ENCODE measurements at places on chromosomes 3 and 15. TPM values are rescaled to one million over a fixed set of nuclear protein-coding genes. Genes with fewer than 3 reads are reported as not detected.

- no peaks in the 10 kb centered on the region for H3K36me3 ChIP-seq
- H3K4me1 ChIP-seq: peaks cover 33% of the 10 kb centered on the region
- no peak for DNase-seq
- H3K27ac ChIP-seq: no peak within 1 kb of the TSS
- H3K27me3 ChIP-seq: peaks cover 4% of the 10 kb centered on the region
Observed at GRCh38 chr3:49799761-49800160, at the start of gene CDHR4. CDHR4 (minus strand) TSS chr3:49799873; CDS start chr3:49799812, 61 bp downstream.

DNA sequence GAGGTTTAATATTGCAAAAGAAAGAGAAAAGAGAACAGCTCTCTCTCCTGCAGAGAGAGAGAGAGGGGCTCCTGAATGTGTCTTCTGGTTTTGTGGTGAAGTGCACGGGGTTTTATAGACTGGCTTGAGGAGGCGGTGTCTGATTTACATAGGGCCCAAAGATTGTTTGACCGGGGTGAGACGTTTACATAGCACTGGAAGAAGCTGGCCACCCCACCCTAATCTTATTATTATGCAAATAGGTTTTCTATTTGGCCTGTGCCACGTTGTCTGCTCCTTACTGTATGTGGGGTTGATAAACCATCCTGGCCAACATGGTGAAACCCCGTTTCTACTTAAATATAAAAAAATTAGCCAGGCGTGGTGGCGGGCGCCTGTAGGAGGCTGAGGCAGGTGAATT lies 268.6 kb downstream of the SV2B start:
- no peaks in the 10 kb centered on the region for H3K27me3 ChIP-seq
- no peaks in the 10 kb centered on the region for H3K36me3 ChIP-seq
- H3K27ac ChIP-seq: no peak overlapping the region
- DNase-seq: no peak
- H3K4me1 ChIP-seq: no peaks in the 10 kb centered on the region
- H3K4me3 ChIP-seq: no peak overlapping the region

- peaks cover 19% of the 10 kb centered on the region for H3K27me3 ChIP-seq
- H3K27ac ChIP-seq: no peak overlapping the region
- peaks cover 46% of the 10 kb centered on the region for H3K4me1 ChIP-seq
- no peak for DNase-seq
- peak overlapping the region; percentile 50 for H3K4me3 ChIP-seq
Observed at GRCh38 chr15:64152507-64153387, 1.2 kb downstream of the SNX22 start.

The GNAT1 gene
- not detected for total RNA-seq

GRCh38 chr15:44616974-44617373 lies 46.5 kb downstream of the SPG11 start:
- H3K36me3 ChIP-seq: peaks cover 94% of the 10 kb centered on the region
- no peak for DNase-seq
- H3K27me3 ChIP-seq: no peaks in the 10 kb centered on the region
- no peak overlapping the region for H3K27ac ChIP-seq
- no peak overlapping the region for H3K4me3 ChIP-seq
- H3K4me1 ChIP-seq: no peaks in the 10 kb centered on the region

- DNase-seq: no peak
- no peaks in the 10 kb centered on the region for H3K4me1 ChIP-seq
- H3K36me3 ChIP-seq: peaks cover 5% of the 10 kb centered on the region
- no peak overlapping the region for H3K27ac ChIP-seq
- no peaks in the 10 kb centered on the region for H3K27me3 ChIP-seq
Observed at GRCh38 chr3:171163101-171164066, 136.9 kb upstream of the SLC2A2 start.

GRCh38 chr15:39365873-39366272 lies 215.0 kb upstream of the THBS1 start:
- H3K36me3 ChIP-seq: no peaks in the 10 kb centered on the region
- H3K4me3 ChIP-seq: no peak overlapping the region
- H3K27ac ChIP-seq: no peak overlapping the region

Measured in esophagus muscularis mucosa (tissue), 4 donors.